ENCODE measurements at places on chromosomes 2 and 18.
A peak's percentile ranks its signal among the peaks of the same experiment; 100 is the strongest.

GRCh38 chr2:165927774-165928173, 25.8 kb downstream of the TTC21B start:
- no peak for DNase-seq

GRCh38 chr18:36993068-36993467, 164.1 kb downstream of the KIAA1328 start:
- no peak for DNase-seq

DNA sequence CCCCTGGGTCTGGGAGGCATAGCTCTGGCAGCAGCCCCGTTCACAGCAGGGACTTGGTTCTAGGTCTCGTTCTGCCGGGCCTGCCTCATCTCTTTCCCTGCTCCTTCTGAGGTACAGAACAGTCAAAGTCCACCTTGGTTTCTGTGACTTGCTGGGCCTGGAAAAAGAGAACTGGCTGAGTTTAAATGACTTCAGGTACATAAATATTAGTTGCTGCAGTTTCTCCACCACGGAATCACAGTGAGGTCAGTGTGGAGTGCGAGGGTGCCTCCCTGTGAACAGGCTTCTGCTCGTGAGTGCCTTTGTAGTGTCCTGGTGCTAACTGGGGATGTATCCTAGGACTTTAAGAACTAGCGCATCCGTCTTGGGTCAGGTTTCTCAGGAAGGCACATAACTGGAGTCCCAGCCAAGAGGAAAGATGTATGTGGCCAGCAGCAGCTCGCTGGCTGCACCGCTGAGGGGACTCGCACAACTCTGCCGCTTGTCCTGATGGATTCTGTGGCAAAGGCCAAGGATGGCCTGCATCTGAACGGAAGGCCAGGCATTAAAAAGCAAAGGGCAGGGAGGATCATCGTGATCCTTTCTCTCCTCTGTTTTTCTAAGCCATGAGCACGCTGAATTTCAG, 188.6 kb downstream of the SH3RF3 start:
- no peak for DNase-seq

DNA sequence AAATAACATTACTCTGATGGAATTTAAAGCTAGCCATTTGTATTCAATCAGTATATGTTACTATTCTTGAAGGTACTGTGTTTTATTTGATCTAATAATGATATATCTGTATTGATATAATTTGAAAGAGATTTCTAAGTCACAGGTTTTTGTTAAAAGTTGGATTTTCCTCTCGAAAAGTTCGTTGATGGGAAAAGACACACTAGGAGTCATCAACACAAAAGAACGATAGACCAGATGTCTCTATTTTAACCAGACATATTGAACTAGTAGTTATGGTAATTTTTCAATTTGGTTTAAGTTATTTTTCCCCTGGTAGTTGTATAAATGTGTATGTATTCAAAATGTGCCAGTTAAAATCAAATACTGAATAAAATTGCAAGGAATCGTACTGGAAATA, 2.5 kb downstream of the ASXL3 start:
- DNase-seq = no peak

GRCh38 chr2:228866044-228866443, 405.0 kb downstream of the PID1 start:
- DNase-seq = no peak

DNA sequence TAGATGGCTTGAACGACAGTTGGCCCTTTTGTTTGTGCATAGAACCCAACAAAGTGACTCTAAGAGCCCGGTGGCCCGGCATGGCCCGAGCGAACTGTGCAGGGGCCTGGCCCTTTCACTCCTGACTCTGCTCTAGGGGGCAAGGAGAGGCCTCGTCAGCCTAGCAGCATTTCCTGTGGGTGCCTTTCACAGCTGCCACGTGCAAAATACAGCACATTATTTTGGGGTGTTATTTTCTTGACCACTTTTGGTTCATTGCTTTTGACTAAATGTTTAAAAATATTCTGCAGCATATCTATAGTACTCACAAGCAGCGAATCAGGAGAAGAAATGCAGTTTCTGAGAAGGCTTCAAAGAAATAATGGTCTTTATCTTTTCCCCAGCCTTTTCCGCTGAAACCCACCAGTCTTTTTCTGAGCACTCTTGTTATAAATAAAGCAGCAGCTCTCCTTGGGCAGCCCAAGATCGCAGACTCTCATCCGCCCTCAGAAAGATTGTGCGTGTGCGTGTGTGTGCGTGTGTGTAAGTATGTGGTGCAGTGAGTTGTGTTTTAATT, 31.3 kb downstream of the DGKD start:
- DNase-seq = no peak

DNA sequence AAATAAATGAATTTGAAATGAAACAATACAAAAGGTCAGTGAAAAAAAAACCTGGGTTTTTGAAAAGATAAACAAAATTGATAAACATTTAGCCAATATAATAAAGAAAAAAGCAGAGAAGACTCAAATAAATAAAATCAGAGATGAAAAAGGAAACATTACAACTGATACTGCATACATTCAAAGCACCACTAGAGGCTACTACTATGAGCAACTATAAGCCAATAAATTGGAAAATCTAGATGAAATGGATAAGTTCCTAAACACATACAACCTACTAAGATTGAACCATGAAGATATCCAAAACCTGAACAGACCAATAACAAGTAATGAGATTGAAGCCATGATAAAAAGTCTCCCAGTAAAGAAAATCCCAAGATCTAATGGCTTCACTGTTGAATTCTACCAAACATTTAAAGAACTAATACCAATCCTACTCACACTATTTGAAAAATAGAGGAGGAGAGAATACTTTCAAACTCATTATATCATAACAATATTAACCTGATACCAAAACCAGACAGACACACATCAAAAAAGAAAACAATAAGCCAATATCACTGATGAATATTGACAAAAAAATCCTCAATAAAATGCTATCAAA, 80.8 kb upstream of the CERS6 start:
- DNase-seq = no peak

GRCh38 chr2:217325816-217326215, 466.0 kb upstream of the TNP1 start:
- DNase-seq = no peak

DNA sequence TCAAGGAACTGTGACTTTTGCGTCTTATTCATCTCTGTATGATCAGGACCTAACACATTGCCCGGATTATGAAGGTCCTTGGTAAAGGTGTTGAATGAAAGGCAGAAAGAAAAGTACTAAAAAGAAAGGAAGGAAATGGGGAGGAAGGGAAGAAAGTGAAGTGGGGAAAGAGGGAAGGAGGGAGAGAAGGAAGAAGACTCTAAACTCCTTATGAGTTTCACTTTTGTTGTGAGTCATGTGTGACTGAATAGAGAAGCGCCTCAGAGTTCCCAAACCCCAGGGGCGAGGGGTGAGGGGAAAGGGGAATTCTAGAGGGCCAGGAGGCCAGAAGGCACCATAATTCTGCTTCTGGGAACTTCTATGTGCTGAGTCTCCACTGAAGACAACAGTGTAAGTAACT, 30.9 kb upstream of the OSBPL6 start:
- no peak for DNase-seq

GRCh38 chr2:20514596-20515269, 67.9 kb downstream of the RHOB start:
- no peak for DNase-seq

- DNase-seq = no peak
Measured at GRCh38 chr2:238487652-238488346, 61.1 kb downstream of the ASB1 start.

DNA sequence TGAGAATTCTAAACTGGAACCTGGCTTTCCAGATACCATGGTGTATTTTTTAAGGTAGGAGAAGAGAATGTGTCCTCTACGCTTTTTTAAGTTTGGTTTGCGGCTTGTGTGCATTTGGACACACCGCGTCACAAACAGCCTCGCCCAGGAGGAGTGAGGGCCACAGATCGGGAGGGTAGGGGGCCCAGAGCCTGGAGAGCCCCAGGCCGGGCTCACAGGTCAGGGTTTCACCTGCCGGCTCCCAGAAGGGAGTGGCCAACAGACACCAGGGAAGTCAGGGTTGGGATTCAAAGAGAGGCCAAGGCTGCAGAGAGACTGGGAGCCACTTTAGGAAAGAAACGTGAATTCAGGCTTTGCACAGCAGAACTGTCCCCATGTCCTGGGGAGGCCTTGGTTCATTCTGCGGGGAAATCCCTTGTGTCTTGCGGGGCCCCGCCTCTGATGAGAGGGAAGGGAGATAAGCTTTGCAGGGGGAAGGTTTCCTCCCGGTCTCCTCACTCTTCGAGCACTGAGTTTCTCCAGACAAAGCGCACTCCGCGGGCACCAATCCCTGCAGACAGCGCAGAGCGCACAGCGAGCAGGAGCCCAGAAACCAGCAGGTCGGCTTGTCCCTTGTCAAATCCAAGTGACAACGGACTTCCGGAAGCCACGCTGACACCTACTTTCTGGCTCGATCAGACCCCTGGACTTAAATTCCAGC, 2.0 kb upstream of the TUBB6 start:
- DNase-seq = no peak

- DNase-seq = no peak
Measured at GRCh38 chr2:68741805-68742306, 7.2 kb downstream of the ARHGAP25 start.

- DNase-seq = no peak
Measured at GRCh38 chr18:22601481-22601880, 183.8 kb upstream of the CTAGE1 start.

DNA sequence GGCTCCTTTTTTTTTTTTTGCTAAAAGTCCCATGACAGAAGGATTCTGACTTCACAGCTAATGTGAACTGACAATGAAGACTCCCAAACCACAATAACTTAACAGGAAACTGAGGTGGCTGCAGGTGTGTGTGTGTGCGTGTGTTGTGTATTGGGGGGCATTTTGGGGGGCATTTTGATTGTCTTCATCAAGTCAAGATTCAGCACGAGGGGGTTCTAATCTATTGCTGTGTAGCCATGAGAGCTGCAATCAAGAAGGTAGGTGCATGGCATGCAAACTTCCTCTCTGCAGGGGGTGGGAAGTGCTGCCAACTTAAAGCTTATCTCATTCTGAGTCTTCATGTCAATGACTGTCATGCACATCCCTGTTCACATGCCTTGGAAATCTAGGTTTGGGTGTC, 25.2 kb downstream of the SPRED2 start:
- no peak for DNase-seq

GRCh38 chr2:55460562-55460961, 40.9 kb upstream of the CCDC88A start:
- no peak for DNase-seq

- DNase-seq = no peak
Measured at GRCh38 chr18:3689091-3689490, 239.1 kb downstream of the TGIF1 start.

- DNase-seq = peak; percentile 15
Measured at GRCh38 chr2:203683932-203684556, 22.4 kb upstream of the CD28 start.

DNA sequence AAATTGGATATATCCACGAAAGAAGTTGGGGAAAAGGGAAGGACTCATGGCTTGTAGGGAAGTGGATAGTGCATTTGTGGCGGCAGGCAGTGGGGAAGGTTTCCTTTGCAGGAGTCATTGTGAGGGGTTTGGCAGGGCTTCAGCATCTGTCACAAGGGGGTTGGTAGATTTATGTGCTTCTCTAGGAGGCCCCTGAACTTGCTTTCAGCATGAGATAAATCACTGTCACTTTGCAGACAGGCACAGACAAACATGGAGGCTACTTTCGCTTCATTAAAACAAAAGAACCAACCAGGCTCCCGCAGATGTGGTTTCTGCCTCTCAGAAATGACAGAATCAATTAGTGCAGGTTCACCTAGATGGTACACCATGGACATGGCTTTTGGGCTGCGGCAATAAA, 340.7 kb downstream of the TGIF1 start:
- no peak for DNase-seq

GRCh38 chr18:48795696-48796095, 155.1 kb downstream of the SMAD7 start:
- DNase-seq = no peak

DNA sequence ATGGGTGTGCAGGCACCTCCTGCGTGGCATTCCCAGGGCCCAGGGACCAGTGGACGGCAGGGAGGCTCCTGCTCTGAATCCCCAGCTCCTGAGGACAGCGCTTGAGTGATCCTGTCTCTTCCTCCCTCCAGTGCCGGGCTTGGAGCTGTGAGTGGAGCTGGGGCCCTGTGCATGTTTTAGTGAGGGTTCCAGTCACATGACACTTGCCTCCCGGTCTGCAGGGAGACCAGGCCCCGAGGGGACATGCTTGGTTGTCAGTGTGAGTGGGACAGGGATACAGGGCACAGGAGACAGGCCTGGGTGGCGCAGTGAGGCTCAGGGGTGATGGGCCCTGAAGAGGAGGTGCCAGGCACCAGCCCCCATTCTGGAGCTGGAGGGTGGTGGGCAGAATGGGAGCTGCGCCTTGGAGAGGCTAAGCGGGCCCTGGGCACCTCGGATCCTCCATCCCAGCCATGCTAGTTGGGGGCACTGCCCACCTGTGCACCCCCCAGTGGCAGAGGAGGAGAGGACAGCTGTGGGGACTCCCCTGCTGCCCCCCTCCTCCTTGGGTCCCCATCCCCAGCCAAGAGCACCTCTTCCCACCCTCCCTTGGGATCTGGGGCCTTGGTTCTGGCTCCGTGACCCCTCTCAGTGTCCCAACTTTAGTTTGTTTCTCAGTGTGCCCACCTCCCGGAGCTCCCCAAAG, 12.0 kb downstream of the ARHGEF4 start:
- DNase-seq = no peak

GRCh38 chr18:74635224-74635975, 37.7 kb downstream of the ZNF407 start:
- no peak for DNase-seq

DNA sequence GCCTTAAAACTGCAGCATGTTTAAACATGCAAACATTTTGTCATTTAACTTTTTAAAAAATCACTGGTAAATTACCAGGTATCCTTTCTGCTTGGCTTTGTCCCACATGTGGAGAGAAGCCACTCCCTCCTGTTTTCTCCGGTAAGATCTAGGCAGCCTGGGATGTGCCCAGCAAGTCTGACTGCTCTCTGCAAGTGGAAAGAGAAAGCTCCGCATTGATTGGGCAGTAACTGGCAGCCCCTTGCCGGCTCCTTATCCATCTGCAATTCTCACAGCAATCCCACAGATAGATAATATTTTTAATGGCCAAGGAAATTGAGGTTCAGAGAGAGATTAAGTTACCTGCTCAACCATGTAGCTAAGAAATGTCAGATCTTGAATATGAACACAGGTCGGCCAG, 136.1 kb downstream of the TMEM200C start:
- DNase-seq = no peak

- DNase-seq = no peak
Measured at GRCh38 chr2:26274058-26274613, 29.4 kb downstream of the HADHB start.

DNA sequence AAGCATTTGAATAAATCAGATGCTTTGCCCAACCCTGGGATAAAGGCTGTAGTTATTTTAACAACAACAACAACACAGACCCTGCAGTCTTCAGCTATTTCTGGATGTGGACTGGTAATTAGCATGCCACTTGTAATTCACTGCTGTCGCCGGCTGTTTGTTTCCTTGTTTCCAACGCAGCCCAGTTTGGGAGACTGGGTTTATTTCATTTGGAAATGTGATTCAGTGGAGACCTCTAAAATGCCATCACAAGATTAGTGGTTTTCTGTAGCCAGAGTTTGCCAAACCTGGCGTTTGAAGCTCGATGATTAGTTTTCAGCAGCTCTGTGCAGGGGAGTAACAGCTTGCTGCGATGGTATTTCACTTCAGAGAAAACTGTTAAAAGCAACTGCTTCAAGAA, 83.5 kb downstream of the LDLRAD4 start:
- no peak for DNase-seq
